ENCODE measurements at places on chromosomes 2 and 18.

- DNase-seq = no peak
Observed at GRCh38 chr2:2127467-2127866, 203.6 kb downstream of the MYT1L start.

DNA sequence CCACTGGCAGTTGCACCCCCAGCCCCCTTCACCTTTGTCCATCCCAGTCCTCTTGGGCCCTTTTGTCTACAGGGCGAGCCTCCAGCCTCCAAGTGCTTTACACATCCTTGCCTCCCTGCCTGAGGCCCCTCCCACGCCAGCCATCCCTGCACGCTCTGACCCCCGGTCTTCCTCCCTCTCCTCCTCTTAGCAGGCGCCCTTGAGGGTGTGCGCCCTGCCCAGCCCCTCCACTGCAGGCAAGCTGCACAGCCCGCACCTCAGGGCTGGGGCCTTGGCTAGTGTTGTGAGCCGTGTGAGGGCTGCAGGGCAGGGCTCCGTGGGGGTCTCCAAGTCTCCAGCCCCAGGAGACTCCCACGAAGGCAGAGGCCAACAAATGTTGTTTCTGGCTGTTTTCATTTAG, 6.9 kb downstream of the BOK start:
- DNase-seq = no peak

DNA sequence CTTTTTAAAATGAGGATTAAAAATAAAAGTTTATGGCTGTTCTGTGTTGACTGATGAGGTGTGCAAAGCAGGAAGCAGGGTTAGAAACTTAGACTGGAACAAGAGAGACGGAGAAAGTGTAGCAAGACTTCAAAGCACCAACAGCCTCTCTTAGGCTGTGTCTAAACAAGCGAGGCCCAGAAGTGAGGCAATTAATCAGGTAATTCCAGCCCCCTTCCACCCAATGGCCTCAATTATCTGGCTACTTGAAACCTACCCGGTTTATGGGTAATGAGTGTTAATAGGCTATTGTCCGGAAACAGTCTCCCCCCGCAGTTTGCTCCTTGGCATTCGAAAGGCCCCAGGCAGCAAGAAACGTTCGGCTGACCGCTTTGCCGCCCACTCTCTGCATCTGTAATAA, 171.7 kb upstream of the MYCN start:
- DNase-seq = no peak

DNA sequence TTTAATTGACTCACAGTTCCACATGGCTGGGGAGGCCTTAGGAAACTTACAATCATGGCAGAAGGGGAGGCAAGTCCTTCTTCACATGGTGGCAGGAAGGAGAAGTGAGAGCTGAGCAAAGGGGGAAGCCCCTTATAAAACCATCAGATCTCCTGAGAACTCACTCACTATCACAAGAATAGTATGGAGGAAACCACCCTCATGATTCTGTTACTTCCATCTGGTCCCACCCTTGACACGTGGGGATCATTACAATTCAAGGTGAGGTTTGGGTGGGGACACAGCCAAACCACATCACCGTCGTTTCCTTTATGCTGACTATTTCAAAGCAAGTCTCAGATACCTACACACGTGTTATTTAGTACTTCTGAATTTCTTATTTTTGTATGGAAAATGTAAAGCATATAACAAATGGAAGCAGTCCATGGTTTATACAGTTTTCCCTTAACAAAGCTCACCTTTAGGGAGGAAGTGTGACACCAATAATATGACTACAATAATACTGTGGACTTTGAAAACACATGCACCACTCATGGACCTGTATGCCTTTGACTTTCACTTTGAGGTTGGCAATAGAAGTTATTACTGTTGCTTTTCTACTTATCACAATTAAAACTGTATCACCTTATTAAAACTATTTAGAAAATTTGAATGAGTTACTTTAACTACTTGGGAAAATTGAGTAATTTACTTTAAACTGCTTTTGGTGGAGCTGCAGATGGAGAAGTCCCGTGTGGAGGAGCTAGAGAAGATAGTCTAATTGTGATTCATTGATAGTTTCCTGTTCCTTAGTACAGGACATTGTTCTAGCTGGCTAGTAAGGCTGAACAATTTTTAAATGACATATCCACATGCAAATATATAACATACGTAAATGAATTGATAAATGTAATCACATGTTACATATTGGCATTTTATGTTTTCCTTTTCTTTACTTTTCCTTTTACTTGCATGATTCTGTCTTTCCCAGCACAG, 37.3 kb downstream of the MTCL1 start:
- no peak for DNase-seq

- no peak for DNase-seq
Observed at GRCh38 chr2:143725400-143725799, 596.2 kb downstream of the ARHGAP15 start.

GRCh38 chr2:124975224-124975623, 950.1 kb downstream of the CNTNAP5 start:
- DNase-seq = no peak

All from dorsolateral prefrontal cortex (tissue), 122 donors.